ENCODE measurements at places on chromosomes 4 and X.
A peak's percentile ranks its signal among the peaks of the same experiment; 100 is the strongest.

GRCh38 chr4:55116450-55116849 is 8.9 kb downstream of the KDR start:
- no peak for DNase-seq

- no peak for DNase-seq
Measured at GRCh38 chr4:29390921-29391320, 1329.2 kb upstream of the PCDH7 start.

- no peak for DNase-seq
Measured at GRCh38 chrX:15202454-15203177, 67.3 kb downstream of the ASB9 start.

GRCh38 chrX:41733939-41734338 is 10.0 kb downstream of the GPR82 start:
- DNase-seq = no peak

DNA sequence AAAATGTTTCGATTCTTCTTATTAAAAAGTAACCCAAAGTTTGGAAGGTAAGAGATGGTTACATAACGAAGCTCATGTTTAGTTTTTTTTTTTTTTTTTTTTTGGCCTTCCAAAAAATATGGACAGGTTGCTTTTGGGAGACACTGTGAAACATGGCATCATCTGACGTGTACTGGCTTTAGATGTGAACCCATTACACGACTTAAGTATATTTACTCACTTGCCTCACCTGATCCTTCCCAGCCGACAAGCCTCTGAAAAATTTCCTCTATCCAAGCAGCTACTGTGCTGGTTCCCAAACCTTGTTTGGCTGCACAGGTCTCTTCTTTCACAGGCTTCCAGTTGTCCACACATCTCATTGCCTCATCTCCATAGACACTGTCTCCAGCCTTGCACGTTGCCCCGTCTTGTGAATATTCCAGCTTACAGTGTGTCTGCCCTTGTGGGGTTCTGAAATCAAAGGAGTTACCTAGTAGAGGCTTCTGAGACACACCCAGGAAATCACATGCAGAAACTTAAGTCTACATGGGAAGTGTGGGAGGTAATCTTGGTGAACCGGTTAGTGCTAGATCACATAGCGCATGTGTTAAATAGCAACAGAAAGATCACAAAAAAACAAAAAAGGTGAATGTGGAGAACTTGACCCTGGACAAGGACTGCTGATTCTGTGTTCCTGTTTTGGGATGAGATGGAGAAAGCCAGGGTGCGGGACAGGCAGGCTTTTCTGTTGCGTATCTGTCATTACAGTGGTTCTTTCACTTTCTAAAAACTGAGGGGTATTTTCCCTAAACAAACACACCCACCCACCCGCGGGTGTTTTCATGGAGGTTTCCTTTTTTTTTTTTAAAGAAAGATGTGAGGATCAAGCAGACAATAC is 328.6 kb downstream of the ARHGAP10 start:
- DNase-seq = no peak

DNA sequence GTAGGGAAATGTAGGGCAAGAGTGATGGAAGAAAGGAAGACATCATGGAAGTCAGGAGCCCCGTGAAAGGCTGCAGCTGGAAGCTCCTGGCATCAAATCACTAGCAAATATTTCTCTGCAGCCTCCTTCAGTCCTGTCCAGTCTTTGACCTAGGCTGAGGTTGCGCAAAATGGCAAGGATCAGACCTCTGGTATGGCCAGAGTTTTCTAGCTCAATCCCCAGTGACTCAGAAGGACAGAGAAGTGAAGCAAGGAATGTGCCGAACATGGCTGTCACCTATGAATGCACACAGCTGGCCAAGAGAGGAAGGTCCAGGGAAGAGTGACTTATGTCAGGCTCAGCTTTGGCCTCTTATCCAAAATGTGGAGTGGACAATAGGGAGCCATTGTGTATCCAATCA is 71.1 kb upstream of the PHOX2B start:
- no peak for DNase-seq

DNA sequence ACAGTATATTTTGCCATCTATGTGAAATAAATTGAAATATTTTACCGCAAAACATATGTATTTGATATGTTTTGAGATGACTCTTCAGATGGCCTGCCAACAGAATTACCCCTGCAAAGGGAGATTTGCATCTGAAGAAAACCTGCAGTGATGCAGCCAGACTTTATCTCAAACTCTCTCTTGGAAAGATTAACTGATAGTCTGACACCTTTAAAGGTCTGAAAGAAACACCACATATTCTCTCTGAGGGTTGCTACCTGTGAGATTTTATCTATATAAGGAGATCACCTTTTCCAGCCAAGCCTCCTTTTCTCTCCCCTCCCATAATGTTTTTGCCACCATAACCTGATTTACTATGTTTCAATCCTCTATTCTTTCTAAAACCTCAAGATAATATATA is 1106.3 kb upstream of the IGFBP7 start:
- DNase-seq = no peak

- DNase-seq = no peak
Measured at GRCh38 chrX:15410947-15411346, 26.7 kb upstream of the VEGFD start.

DNA sequence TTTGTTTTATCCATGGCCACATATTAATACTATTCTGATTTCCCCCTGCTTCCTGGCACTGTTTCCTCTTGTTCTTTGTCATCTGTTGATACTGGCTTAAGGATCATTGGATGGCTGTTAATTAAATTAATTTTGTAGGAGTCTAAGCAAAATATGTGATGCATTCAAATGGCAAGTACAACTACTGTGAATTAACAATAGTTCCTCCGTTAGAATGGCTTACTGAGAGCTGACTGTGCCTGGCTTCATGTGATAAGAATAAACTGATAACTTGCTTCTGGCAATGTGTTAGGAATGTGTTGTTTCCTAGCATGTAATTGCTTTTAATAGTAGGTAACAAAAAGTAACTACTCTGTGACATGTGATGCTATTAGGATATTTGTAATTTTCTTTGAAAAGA is 98.5 kb downstream of the RPA4 start:
- DNase-seq = no peak

- DNase-seq = no peak
Measured at GRCh38 chr4:153602758-153603157, 81.3 kb upstream of the TLR2 start.

DNA sequence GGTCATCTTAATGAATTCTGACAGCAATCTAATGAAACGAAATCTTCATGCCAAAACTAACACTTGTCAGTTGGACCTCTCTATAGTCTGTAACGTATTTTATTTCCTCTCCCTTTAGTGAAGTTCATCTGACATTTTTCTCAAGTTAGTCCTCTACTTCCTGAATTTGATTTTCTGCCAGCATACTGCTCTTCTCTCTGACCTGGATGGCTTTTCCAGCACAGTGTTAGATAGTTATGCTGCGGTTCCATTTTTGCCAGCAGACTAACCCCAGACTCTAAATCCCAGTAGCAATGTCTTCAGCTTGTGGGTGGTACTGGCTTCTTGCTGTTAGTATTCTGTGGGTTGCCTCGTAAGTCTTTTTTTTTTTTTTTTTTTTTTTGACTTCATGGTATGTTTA is 146.7 kb upstream of the VEGFC start:
- no peak for DNase-seq

DNA sequence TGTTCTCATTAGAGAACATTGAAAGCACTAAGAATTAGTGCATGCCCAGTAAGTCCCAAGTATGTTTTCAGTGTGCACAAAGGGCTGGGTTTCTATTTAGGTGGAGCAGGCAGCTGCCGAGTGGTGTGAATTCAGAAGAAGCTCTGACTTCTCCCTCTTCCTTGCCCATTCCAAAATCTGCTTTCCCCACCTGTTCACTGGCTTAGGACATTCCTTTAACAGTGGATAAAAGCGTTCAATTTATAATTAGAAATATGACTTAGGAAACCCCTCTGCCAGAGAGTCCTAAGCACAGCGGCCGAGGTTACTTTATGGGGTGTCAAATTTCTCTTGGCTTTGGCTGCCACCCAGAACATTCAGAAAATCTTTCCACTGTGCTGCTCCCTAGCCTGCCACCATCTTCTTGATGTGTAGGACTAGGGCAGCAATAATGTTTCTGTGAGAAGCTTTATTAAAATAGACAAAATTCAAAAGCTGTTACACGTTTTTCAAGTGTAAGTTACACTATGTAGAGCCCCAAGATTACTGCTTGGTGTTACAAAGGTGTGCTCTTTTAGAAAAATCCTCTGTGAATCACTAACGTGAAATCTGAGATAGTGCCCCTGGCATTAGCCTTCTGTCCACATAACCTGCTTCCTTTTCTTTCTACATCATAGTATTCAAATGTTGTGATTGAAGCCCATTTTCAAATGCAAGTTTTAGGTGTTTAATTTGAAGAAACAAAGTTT is 191.6 kb upstream of the ANKRD50 start:
- DNase-seq = no peak

- no peak for DNase-seq
Measured at GRCh38 chrX:15673970-15674369, 9.4 kb upstream of the CLTRN start.

DNA sequence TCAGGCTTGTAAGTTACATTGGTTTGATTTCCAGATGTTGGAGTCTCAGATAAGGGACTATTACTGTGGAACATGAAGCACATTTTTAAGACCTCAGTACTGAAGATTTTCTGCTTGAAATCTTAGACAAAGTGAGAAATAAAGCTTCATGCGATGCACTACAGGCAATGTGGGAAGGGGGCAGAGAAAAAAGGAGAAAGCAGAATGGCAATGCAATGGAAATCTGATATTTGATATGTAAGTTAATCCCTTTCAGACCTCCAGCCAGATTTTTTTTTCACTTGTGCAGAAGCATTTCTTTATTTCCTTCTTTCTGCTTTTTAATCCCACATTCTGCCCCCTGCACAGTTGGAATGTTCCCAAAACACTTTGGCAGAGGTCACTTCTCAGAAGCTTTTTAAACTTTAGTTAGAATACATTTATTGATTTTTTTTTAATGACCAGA is 174.3 kb downstream of the ADGRL3 start:
- no peak for DNase-seq

GRCh38 chr4:7169134-7169533 is 23.2 kb upstream of the SORCS2 start:
- DNase-seq = peak; percentile 15

GRCh38 chr4:17933126-17933525 is 88.4 kb downstream of the LCORL start:
- DNase-seq = no peak

DNA sequence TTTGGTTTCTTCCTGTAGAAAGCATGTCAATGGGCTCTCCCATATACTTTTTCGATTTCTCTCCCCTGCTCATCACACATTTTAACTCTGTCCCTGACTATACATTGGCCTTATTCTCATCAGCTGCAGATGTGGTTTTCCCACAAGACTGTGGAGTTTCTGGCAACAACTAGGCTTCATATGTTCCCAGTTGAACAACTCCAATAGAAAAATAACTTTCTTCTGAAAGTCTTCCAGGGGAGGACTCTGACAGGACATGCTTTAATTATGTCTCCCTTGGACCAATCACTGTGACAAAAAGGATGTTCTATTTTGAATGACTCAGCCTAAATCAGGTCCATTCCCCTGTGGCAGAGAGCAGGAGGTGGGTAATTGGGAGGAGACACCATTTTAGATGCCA is 28.1 kb downstream of the SPANXC start:
- DNase-seq = no peak

- no peak for DNase-seq
Measured at GRCh38 chr4:182093935-182094334, 149.3 kb upstream of the TENM3 start.

- DNase-seq = no peak
Measured at GRCh38 chr4:108763226-108763593, 357 bp upstream of the ETNPPL start.

DNA sequence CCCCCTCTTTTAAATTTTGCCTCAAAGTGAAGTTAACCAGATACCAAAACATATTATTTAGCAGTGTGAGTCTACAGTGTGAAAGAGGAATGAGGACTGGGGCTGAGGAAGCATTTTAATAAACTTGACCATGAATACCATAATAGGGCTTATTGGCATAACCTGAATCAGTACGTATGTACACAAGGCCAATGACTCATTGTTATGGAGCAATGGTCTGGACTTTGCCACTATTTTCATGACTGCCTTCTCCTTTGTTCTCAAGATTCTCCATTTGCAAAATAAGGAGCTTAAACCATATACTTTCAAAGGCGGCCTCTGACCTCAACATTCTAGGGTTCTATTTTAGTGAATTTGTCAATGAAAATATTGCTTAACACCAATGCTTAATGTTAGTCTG is 102.8 kb upstream of the OR13H1 start:
- DNase-seq = no peak

DNA sequence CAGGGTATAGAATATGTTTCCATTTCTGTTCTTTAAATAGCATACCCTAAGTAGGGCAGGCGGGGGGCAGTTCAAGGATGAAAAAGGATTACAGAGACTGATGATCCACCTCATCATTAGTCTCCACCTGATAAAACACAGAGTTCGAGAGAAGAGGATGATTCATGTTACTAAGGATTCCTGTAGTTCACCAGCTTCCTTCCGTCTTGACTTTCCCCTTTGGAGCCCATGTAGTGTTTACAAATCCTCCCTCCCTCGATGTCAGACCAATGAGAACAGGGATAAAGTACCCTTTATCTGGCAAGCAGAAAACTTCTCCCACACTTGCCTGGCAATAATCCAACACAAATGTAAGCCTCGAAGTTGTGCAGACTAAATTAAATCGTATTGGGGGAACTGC is 526.3 kb upstream of the FAM241A start:
- DNase-seq = no peak

DNA sequence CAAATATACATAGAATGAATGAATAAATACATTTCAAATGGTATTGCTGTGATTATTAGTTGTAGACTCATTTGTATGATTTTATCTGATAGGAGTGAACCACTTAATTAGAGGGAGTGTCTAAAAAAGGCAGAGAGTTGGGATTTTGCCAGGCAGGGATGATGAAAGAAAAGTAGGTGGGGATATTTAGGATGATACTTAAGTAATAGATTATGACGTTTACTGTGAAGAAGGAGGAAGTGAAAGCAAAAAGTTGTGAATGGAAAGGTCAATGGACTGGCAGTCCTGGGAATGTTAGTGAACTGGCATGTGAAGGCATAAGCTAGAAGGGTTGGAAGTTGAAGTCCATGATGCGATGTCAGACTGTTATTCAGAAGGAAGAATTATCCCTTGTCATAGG is 917.1 kb downstream of the RAPGEF2 start:
- no peak for DNase-seq

GRCh38 chr4:183503497-183504063 is 1.3 kb upstream of the ING2 start:
- DNase-seq = no peak

DNA sequence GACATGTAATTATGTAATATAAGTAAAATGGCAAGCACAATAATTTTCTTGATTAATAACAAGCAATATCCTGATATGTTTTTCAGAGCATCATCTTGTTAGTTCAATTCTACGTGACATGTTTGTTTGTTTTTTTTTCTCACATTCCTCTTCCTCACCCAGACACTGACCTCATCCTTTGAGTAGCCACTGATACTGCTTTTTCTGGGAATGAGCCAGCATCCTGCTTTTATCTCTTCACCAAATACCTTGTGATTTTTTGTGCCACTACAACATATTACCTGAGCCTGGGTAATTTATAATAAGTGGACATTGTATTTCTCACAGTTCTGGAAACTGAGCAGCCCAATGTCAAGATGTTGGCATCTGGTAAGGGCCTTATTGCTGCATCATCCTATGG is 484.0 kb downstream of the NAF1 start:
- DNase-seq = no peak

- no peak for DNase-seq
Measured at GRCh38 chrX:96655947-96656623, 28.6 kb upstream of the DIAPH2 start.

GRCh38 chr4:3268395-3269104 is 19.6 kb downstream of the MSANTD1 start:
- DNase-seq = no peak

- no peak for DNase-seq
Measured at GRCh38 chrX:44733931-44734330, 109.9 kb upstream of the DUSP21 start.
